Cardiac septum (tissue), 1 donor: ENCODE measurements at places on chromosomes 1 and 21. TPM values are rescaled to one million over a fixed set of nuclear protein-coding genes. Genes with fewer than 3 reads are reported as not detected.

- DNase-seq, result no peak
Observed at GRCh38 chr1:63920154-63921117, 146.6 kb downstream of the ROR1 start.

GRCh38 chr1:202112859-202113689, 9.6 kb upstream of the GPR37L1 start:
- no peak for DNase-seq

- no peak for DNase-seq
Observed at GRCh38 chr1:46812065-46812963, 13.5 kb downstream of the CYP4B1 start.

Gene GFI1
- total RNA-seq, result 0.19 TPM

Gene ZYG11A
- not detected for total RNA-seq

Gene SLAMF1
- total RNA-seq, result 1.0 TPM

GRCh38 chr1:204572923-204573922, 57.0 kb downstream of the MDM4 start:
- DNase-seq, result no peak

- no peak for DNase-seq
Observed at GRCh38 chr1:17914987-17915386, 159.9 kb downstream of the ACTL8 start.
